ENCODE measurements at places on chromosomes 11 and 22.
A peak's percentile ranks its signal among the peaks of the same experiment; 100 is the strongest.

DNA sequence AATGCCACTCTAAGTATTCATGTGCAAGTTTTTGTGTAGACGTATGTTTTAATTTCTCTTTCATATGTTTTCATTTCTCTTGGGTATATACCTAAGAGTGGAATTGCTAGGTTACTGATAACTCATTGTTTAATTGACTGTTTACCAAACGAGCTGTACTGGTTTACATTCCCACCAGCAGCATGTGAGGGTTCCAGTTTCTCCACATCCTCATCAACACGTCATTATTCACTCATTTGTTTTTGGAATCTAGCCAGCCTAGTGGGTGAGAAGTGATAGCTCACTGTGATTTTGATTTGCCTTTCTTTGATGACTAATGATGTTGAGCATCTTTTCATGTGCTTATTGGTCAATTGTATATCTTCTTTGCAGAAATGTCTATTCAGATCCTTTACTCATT lies 4.0 kb downstream of the ANKRD13D start:
- DNase-seq: no peak

DNA sequence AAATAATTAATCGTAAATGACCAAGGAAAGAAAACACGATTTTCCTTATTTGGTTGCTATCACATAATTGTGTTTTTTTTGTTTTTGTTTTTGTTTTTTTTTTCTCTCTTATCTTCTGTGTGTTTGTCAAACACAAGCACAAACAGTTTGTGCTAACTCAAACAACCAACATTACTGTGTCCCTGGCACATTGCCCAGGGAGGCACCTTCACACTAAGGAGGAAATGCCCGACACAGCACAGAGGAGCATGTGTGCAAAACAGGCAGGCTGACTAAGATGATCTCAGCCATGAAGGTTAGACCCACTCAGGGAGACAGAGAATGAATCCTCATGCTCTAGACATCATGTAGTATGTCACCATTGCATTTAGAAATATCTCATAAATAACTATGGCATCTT lies 130.1 kb downstream of the SOX6 start:
- no peak for DNase-seq

- DNase-seq: no peak
Observed at GRCh38 chr22:17802822-17803221, 28.6 kb upstream of the BID start.

GRCh38 chr11:82869657-82870056 lies 30.6 kb downstream of the PRCP start:
- DNase-seq: no peak

GRCh38 chr11:10784232-10785145 lies 24.2 kb downstream of the EIF4G2 start:
- no peak for DNase-seq

DNA sequence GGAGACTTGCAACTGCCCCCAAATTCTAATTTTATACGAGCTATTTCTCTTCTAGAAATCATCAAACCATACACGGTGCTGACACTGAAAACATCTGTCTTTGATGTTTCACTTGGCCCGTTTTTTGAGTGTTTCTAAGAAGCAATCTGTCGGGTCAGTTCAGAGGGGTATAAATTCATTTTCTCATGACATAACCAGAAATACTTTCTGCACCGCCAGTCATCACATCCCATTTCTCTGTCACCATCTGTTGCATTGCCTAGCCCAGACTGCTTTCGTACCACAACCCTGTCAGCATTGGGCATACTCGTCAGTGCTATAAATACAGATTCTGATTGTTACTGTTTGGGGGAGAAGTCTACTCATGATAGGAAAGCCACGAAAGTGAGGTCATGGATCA lies 63.1 kb upstream of the CCDC90B start:
- no peak for DNase-seq

GRCh38 chr22:48779661-48780596 lies 1047.7 kb downstream of the BRD1 start:
- no peak for DNase-seq

GRCh38 chr11:113722221-113722620 lies 16.1 kb upstream of the TMPRSS5 start:
- DNase-seq: no peak

GRCh38 chr11:96520939-96521338 lies 131.1 kb downstream of the JRKL start:
- DNase-seq: no peak

- DNase-seq: no peak
Observed at GRCh38 chr11:89437317-89437716, 53.9 kb downstream of the NOX4 start.

- no peak for DNase-seq
Observed at GRCh38 chr22:16958475-16958874, 49.5 kb downstream of the GAB4 start.

DNA sequence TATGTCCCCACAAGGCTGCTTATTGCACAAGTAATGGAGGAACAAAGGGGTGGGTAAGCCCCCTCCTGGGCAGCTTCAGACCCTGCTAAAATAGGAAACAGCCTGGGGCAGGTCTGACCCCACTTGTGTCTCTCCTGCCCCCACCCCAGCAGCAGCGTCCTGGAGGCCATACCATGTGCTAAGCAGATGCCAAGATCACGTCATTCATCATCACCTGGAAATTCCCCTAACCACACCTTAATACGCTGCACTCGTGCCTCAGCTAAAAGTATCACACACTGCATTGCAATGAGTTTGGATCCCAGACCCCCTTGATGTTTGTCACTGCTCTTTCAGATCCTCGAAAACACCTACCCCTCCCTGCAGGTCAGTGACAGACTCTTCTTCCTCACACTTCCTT lies 27.8 kb upstream of the GGTLC2 start:
- DNase-seq: peak; percentile 61

- no peak for DNase-seq
Observed at GRCh38 chr11:33919645-33920044, 27.8 kb upstream of the LMO2 start.

GRCh38 chr22:20979243-20979809 lies 2.8 kb upstream of the LZTR1 start:
- DNase-seq: peak; percentile 58

Measured in naive B cell (primary cell).